ENCODE measurements at places on chromosomes 2 and 18.

DNA sequence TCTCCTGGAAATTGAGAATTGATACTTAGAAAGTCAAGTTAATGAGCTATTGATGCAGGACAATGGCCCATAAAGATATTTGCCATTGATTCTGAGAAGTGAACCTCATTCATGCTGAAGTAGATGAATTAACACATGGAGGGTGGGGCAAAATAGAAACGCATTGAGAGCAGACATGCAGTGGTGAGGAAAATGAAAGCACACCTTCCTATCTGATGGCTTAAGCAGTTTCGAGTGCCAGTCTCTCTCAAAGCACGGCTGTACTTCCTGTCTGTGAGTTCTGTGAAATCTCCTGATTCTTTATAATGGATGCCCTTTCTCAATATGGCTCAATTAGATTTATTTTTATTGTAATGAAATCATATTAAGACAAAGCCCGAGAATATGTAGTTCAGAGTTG lies 247.0 kb downstream of the TMX3 start:
- no peak for DNase-seq

- DNase-seq, result no peak
Measured at GRCh38 chr2:118459426-118459825, 371.2 kb downstream of the INSIG2 start.

DNA sequence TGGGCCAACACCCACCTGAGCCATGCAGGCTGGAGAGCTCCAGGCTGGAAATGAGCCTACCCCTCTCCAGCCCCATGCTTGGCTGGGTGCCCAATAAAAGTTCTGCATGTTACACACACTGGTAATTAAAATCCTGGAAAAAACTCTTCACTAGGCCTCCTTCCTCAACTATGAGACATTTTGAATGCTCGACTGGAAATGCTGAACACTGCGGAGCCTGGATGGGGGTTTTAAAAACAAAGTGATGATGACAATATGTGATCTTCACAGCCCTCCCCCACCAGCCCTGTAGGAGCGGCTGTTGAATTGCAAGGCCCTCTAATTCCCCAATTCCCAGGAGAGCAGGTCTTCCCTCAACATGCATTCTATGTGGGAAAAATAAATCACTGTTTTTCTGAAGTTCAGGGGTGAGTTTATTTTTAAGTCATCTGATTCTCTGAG lies 179.2 kb downstream of the TTC32 start:
- no peak for DNase-seq

GRCh38 chr2:234496055-234496834 lies 636 bp downstream of the ARL4C start:
- peak; percentile 31 for DNase-seq

GRCh38 chr2:24704692-24705091 lies 88.5 kb downstream of the PTRHD1 start:
- no peak for DNase-seq

GRCh38 chr2:100818606-100819369 lies 1.2 kb upstream of the NPAS2 start:
- no peak for DNase-seq

DNA sequence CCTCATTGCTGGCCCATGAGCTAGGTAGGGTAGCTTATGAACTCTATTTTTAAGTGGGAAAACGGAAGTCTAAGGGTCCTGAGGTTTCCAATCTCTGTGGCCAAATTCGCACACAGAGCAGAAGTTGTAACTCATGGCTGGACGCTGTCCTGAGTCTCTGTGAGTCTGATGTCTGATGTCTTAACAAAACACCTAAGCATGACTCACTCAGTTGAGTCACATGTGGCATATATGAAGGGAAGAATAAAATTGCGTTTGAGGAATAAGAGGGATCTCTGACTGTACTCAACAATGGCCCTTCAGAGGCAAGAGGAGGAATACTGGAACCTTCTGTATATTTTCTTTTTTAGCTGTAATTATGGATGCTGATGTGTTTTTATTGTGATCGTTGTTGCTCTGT lies 569.7 kb downstream of the RIT2 start:
- no peak for DNase-seq

GRCh38 chr2:109306190-109306589 lies 177.2 kb downstream of the SH3RF3 start:
- no peak for DNase-seq

DNA sequence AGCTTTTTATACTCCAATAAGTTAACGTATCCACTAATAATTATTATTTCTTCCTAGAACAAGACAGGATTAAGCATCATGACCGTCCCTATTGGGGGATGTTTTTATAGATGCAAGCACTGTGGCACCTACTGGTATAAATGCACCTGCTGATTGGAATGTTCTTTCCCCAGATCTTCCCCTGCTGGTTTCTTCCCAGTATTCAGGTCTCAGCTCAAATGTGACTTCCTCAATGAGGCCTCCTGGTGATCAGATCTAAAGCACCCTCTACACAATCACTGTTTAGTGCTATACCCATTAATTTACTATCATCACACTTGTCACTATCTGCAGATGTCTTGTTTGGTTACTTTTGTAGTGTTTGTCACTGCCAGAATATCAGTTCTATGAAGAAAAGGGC lies 3.9 kb upstream of the TYMS start:
- DNase-seq, result no peak

- DNase-seq, result no peak
Measured at GRCh38 chr2:201698588-201699226, at the start of gene MPP4. Gene MPP4, minus strand, starts transcription at chr2:201698644. Its CDS starts 4,690 bp downstream, at chr2:201693954.

- no peak for DNase-seq
Measured at GRCh38 chr2:156537141-156537540, 101.0 kb downstream of the GPD2 start.

- no peak for DNase-seq
Measured at GRCh38 chr2:199163613-199164458, 293.9 kb downstream of the SATB2 start.

- DNase-seq, result peak; percentile 14
Measured at GRCh38 chr18:24176727-24177416, 38.0 kb downstream of the CABYR start.

- no peak for DNase-seq
Measured at GRCh38 chr2:8259841-8260178, 422.0 kb upstream of the ID2 start.

- DNase-seq, result no peak
Measured at GRCh38 chr2:60426341-60426740, 127.1 kb downstream of the BCL11A start.

GRCh38 chr18:26621161-26622026 lies 73.0 kb upstream of the KCTD1 start:
- DNase-seq, result no peak

GRCh38 chr18:9931678-9932077 lies 17.9 kb downstream of the VAPA start:
- no peak for DNase-seq

DNA sequence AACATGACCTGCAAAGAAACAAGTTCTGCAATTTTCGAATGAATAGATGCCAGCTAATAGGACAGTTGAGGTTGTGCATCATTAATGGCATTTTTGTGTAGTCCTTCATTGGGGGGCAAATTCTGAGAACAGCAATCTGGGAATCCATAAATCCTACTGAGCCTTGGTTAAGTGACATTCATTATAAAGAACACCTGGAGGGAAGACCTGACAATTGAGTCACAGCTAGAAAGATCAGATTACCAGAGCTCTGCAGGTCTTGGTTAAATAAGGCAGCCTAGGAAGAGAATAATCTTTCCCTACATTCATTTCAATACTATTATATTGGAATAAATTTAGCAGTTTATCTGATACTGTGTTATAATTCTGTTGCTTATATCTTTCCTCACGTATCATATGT lies 14.3 kb downstream of the KCNH7 start:
- no peak for DNase-seq

DNA sequence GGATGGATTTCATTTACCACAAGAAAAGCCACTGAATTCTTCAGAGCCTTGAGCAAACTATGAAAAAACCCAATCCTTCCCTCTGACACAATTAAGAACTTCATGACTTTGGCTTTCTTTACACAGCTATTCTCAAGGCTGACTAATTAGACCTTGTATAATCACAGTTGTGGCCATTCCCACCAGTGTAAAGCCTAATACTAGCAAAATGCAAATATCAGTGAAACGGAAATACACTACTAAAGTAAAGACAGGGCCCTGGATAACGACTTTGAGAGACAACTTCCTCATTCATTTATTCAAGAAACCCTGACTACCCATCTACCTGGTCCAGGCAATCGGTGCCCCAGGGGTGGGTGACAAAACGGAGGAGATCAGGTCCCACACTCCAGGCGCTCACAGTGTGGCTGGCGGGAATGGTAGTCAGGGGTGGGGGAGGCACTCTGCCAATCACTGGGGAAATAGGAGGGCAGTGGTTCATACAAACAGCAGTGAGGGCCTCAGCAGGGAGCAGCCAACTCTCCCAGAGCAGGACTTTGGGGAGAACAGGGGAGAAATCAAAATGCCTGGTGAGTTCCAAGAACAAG lies 28.1 kb downstream of the TMEM163 start:
- DNase-seq, result no peak

DNA sequence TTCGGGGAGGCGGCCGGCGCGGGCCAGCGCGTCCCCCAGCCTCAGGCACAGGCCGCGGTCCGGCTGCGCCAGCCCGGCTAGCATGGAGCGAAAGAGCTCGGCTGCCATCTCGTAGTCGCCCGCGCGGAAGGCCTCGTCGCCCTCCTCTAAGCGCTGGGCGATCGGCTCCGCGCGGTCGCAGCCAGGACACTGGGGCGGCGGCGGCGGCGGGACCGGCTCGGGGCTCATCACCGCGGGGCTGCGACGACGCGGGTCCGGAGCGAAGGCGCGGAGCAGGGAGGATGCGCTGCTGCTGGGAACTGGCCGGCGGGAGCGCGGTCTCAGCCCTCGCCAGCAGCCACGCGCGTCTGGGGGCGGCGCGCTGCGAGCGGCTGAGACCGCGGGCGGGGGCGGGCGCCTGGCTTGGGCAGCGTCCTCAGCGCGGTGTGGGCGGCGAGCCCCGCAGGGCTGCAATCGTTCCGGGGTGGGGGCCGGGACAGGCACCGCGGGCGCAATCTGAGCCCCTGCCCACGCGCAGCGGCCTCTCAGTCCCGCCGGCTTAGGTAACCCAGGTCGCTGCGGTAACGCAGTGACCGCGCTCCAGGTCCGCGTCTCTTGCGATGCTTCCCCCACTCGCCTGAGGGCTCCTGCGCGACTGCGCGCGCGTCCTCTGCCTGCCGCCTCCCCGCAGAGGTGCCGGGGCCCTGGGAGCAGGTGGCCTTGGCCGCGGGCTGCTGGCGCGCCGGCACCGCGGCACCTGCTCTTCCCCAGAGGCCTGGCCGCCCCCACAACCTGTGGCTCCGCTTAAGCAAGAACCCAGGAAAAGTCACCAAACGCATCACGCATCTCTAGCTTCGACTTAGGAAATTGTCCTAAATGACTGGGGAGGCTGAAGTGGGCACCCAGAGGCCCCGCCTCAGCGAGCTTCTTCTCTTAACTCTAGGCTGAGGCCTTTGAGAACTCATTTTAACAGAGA lies at the start of gene LONRF2:
Gene LONRF2, minus strand, starts transcription at position 636 of the 955 bp plus-strand sequence. Its CDS starts 408 bp downstream, at position 228.
- no peak for DNase-seq

- DNase-seq, result no peak
Measured at GRCh38 chr2:49715597-49715996, 561.3 kb upstream of the FSHR start.

- DNase-seq, result no peak
Measured at GRCh38 chr2:23637011-23637778, 252.2 kb downstream of the KLHL29 start.

DNA sequence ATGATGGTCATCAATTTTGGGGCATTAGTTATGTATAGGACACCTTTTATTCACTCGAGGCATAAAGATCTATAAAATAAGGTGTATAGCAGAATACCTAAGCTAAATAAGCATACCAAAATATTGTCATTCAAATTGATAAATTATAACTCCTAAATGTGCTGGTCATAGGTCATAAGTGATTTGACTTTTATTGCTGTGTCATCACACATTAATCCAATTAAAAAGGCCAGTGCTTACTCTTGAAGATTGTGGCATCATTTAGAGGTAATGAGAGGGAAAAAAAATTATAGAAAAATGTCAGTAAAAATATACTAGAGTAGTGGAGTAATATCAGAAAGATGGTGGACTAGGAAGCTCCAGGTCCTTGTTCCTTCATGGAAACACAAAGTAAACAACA lies 346.9 kb upstream of the LRRTM1 start:
- DNase-seq, result no peak

GRCh38 chr2:144598906-144599305 lies 79.0 kb upstream of the ZEB2 start:
- no peak for DNase-seq

- DNase-seq, result no peak
Measured at GRCh38 chr2:42171396-42171980, 2.3 kb downstream of the EML4 start.

GRCh38 chr2:153477636-153478288 lies 800 bp downstream of the RPRM start:
- no peak for DNase-seq

DNA sequence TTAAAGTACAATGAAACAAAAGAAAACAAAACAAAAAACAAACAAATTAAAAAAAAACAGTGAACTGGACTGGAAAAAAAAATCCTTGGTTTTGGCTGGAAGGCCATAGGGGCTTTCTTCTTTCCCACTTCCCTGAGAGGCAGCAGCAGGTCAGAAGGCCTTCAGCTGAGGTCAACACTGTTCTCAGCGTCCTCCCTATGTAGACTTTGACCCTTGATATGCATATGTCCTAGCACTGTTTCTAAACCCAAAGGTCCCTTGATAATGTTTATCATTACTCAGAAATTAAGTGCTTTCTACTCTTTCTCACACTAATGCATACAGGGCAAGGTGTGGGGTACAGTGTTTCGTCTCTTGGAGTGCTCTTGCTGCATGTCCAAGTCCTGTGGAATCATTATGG lies 75.6 kb upstream of the WDSUB1 start:
- no peak for DNase-seq

DNA sequence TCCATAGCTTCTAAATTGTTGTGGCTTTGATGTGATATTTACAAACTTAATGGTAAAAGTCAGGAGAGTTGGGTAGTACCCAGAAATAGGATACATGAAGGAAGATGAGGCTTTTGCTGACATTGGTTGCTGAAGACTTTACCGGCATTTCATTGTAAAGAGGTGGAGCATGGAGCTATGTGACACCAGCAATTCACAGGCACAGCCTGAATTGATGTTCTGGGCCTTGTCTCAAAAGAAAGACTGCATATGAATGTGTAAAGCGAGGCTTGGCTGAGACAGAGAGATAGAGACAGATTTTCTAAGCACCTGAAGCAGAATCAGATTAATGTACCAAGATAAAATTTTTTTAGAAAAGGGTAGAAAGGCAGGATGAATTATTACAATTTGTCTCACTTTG lies 864.9 kb upstream of the ID2 start:
- DNase-seq, result no peak

DNA sequence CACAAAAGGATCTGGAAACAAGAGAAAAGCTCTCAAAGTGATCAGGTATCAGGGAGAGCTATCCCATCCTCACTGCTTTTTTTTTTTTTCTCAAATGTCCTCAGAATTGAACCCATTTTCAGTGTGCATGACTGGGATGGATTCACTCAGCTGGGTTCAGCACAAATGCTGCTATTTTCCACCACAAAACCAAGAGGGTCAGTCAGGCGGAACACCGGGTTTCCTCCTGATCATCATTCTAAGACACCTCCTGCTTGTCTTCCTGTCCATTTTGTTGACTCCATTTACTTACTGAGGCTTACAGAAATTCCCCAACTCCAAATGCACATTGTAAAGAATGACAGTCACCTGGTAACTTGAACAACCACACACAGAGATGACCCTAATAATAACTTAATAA lies 39.9 kb downstream of the CYRIA start:
- DNase-seq, result no peak

- DNase-seq, result no peak
Measured at GRCh38 chr18:27202741-27203140, 17.6 kb upstream of the CHST9 start.
